Stimulated activated CD8-positive, alpha-beta memory T cell treated with anti-CD3 and anti-CD28 coated beads, Interleukin-2, amount 100 ng/mL, for 1 hour (primary cell): ENCODE measurements at places on chromosomes 2 and 18.

- no peak for DNase-seq
These were observed 120.8 kb upstream of the SULT1C3 start for GRCh38 chr2:108118996-108119395.

DNA sequence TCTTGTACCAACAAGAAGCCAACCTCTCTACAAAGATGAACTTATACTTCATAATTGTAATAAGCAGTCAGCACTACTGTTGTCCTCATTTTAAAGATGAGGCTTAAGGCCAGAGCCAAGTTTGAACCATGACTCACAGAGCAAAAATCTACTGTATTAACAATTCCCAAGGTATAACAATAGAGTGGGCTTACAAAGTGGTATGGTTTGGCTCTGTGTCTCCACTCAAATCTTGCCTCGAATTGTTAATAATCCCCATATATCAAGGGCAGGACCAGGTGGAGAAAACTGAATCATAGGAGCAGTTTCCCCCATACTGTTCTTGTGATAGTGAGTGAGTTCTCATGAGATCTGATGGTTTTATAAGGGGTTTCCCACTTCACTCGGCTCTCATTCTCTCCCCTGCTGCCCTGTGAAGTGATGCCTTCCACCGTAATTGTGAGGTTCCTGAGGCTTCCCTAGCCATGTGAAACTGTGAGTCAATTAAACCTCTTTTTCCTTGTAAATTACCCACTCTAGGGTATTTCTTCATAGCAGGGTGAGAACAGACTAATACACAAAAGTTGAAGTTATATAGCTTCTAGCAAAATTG lies 19.5 kb downstream of the MRPL44 start:
- no peak for DNase-seq

- DNase-seq = no peak
These were observed 14.4 kb downstream of the DDX18 start for GRCh38 chr2:117828870-117829269.

DNA sequence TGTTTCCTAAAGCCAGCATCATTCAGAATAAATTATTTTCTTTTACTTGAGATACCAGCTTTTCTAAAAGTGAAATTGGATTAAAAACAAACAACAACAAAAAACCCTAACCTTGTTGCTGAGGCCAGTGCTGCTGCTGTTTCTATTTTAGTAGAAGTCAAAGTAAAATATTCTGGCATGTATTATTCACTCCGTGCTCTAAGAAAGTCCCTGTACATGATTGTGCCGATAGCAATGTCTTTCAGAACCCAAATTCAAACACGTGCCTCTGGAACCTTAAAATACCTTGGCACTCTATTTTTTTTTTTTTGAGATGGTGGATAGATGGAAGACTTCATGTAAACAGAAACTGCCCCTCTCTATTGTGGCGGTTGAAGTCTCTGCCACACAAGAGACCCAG lies 43.7 kb downstream of the TANC1 start:
- DNase-seq = no peak

- no peak for DNase-seq
These were observed 264.5 kb upstream of the LRP1B start for GRCh38 chr2:142395291-142395690.

DNA sequence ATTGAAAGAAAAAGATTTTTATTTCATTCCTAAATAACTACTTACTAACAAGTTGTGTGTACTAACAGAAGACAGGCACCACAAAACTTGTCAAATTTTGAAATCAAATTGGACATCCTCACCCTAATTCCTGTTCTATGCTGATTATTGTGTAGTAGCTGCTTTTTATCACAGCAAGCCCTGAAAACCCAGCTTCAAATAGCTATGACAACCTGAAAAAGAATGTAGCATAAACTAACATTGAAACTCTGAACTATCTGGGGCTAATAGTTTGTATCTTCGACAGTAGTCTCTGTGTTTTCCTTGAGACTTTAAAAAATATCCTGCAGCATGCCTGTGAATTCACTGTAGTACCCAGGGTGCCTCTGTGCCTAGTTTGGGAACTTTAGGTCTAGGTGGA lies 122.6 kb downstream of the WDPCP start:
- DNase-seq = no peak

DNA sequence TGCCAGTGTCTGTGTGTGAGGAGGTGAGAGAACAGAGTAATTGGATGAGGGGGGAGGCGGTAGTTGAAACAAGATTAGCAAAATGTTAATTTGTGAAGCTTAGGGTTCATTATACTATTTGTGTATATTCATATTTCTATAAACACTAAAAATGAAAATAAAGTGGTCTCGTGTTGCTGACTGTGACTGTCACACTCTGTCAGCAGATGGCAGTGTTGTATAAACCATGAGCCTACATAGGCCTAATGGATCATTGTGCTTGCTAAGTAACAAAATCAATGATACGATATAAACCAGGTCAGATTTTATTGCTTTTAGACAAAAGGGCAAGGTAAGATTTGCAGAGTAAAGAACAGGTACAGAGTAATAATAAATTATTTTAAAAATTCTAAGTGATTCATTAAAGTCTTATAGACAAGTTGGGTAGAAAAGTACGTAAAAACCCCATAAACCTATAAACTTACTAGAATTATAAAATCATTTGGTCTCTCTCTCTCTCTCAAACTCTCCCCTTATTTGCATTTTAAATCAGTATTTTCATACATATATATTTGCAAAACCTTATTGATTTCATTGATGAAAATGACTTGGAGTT lies 182.7 kb downstream of the RPIA start:
- no peak for DNase-seq

- no peak for DNase-seq
These were observed 205.2 kb upstream of the APCDD1 start for GRCh38 chr18:10249270-10249669.

DNA sequence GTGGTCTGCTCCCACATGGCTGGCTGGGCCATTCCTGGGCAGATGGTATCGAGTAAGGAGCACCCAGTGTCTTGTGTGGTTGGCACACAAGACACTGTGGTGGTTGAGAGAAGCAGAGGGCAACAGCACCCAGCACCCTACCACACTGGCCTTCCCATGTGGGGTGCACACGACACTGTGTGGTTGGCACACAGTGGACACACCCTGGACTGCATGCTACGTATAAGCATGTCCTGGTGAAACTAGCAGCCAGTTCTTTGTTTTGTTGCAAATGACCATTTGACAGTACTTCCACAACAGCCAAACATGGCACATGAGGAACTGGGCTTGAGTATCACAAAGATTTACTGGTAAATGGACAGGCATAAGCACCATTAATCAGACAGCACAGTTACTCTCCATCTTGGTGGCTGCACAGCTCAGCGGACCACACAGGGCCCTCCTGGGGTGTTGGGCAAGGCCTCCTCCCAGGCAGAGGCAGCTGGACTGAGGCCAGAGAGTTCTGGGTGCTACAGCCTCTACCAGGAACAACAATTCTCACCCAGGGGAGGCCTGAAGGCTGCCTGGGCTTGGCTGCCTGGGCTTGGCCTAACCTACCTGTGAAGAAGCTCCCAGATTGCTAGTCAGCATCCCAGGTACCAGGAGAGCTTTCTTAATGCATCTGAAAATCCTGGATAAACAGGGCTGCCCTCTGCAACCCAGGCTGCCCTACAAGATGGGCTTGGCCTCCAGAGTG lies 59.3 kb upstream of the ALPP start:
- no peak for DNase-seq

- no peak for DNase-seq
These were observed 1.5 kb downstream of the PPIG start for GRCh38 chr2:169585673-169586072.

DNA sequence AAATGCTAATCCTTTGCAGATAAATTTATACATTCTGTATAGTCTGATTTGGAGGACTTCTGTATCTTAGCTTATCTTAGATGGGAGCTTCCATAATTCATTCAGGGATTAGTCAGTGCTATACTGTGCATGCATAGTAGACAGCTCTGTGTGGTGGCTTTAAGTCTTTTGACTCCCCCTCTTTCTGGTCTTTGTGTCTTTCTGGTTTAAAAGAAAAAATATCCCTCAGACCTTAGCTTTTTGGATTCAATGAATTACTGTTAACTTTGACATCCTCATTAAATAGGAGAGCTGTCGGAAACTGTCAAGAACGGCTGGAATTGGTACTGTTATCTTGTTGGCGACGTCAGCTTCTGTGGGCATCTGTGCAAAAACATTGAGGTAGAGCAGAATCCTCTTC lies 130.4 kb downstream of the SPTBN1 start:
- DNase-seq = no peak
